A172 (cell line): ENCODE measurements at places on chromosomes 11 and 22. TPM values are rescaled to one million over a fixed set of nuclear protein-coding genes. Genes with fewer than 3 reads are reported as not detected.

- DNase-seq = no peak
Observed at GRCh38 chr11:130514316-130514715, 65.9 kb downstream of the ADAMTS15 start.

- DNase-seq = peak; percentile 67
Observed at GRCh38 chr11:103682318-103683184, 353.9 kb upstream of the DDI1 start.

GRCh38 chr22:46902998-46903916 is 140.8 kb downstream of the TBC1D22A start:
- DNase-seq = no peak

GRCh38 chr11:131518305-131518838 is 148.0 kb downstream of the NTM start:
- no peak for DNase-seq

GRCh38 chr11:58433638-58434203 is 5.8 kb upstream of the OR5B2 start:
- DNase-seq = no peak

DNA sequence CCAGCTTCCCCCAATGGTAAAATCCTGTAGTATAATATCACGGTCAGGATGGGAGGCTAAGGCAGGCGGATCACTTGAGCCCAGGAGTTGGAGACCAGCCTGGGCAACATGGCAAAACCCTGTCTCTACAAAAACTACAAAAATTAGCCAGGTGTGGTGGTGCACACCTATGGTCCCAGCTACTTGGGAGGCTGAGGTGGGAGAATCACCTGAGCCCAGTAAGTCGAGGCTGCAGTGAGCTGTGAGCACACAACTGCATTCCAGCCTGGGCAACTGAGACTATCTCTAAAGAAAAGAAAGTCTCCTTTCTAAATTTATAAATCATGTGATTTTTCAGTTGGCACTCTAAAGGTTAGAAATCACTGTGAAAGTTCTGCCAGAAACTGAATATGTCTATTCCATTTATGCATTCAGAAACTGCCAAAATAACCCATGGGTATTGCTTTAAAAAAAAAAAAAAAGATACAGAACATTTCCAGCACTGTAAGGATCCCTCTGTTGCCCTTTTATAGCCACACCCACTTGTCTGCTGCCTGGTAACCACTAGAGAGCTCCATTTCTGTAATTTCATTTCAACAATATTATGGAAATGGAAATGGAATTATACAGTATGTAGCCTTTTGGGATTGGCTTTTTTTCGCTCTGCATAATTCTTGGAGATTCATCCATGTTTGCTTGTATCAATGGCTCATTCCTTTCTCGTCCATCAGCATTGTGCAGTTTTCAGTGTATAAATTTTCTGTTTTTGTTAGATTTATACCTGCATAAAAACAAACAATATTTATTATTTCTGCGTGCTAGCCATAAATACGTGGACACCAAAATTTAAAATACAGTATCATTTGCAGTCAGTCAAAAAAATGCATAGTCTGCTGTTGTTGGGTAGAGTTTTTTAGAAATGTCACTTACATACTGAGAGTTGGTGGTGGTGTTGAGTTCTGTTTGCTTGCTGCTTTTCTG is 9.4 kb downstream of the CDC45 start:
- DNase-seq = no peak

DNA sequence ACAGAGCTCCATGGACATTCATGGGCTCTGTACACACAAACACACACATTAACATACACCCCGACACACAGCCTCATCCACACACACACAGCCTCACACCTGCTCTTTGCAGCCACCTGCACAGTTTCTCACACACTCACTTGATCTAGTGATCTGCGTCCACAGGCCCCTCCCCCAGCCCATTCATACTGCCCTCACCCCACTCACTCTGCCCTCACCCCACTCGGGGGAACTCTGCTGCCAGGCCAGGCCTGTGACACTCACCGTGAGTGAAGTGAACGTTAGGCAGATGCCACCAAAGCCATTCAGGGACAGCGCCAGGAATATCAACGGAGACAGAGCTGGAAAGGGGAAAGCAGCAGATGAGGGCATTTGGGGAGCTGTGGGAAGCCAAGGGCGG is 15.0 kb downstream of the SLC43A1 start:
- DNase-seq = no peak

GRCh38 chr11:105202844-105203548 is 63.4 kb upstream of the CARD18 start:
- DNase-seq = peak; percentile 41

DNA sequence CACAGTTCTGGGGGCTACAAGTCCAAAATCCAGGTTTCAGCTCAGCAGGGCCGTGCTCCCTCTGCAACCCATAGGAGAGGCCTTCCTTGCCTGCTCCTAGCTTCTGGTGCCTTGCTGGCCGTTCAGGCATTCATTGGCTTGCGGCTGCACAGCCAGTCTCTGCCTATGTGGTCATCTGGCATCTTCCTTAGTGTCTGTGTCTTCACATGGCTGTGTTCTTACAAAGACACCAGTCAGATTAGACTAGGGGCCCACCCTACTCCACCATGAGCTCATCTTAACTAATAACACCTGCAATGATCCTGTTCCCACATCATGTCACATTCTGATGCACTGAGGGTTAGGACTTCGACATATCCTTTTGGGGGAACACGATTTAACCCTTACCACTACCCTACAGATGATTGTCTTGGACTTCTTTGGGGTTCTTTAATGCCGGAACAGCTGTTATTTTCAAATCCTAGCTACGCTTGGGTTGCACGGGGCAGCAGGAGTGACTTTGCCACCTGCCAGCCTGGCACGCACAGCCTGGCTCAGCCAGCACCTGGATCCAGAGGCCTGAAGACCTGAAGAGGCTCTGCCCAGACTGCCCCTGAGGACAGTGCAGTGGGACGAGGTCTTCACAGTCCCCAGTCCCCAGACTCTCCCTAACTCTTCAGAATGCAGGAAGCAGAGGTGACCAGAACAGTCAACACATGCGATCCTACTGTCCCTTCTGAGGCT is 7.7 kb upstream of the NEAT1 start:
- DNase-seq = no peak

Gene MMP8
- not detected in 2 replicates for total RNA-seq

Gene CSTF3
- total RNA-seq = 25.0 and 25.5 TPM in 2 replicates

Gene RBMXL2
- not detected in 2 replicates for total RNA-seq

Gene FAM83F
- not detected in 2 replicates for total RNA-seq

Gene TPBGL
- total RNA-seq = not detected in 2 replicates

Gene FOLH1
- total RNA-seq = not detected in 2 replicates

Gene MIOX
- total RNA-seq = not detected in 2 replicates

Gene IGSF22
- total RNA-seq = not detected in 2 replicates

Gene C11orf86
- not detected in 2 replicates for total RNA-seq

Gene TEX54
- not detected in 2 replicates for total RNA-seq

Gene MMP13
- 2.3 and 4.2 TPM in 2 replicates for total RNA-seq
